Amniotic stem cell (primary cell): ENCODE measurements at places on chromosomes 16 and 17.

DNA sequence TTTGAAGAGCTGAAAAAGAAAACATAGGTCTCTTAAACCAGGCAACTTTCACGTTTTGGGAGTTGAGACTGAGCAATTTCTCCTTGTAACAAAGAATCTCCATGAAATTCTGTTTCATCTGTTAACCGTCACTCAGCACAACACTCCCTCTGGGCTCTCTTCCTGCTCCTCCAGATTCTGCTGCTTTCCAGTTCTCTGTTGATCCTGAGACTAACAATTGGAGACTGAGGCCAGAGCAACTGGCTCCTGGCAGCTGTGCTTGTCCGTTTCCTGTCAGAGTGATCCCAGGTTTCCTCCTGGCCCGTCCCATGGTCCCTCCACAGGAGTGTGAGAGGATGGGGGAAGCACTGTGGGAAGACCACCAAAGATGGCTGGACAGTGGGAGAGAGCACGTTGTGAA, 32.5 kb downstream of the IST1 start:
- DNase-seq, result no peak

- no peak for DNase-seq
These were observed 430.4 kb upstream of the CDH5 start for GRCh38 chr16:65936096-65936495.

DNA sequence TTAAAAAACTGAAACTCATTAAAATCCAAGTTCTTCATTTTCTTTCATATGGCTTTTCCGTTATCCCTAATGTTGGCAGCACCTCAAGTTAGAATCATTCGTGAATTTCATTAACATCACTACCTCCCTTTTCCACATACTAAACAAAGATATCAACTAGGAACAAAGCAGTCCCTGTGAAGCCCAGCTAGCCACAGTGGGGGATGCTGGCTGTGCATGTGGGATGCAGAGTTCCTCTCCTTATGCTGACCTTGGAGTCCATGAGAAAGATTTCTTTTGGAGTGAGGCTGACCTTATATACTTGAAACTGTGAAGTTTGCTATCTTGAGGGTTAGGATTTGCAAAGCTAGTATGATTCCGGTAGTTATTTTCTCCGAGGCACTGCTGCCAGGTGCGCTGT, 117.6 kb downstream of the TANGO6 start:
- DNase-seq, result no peak

GRCh38 chr17:6135236-6135635, 65.1 kb downstream of the WSCD1 start:
- no peak for DNase-seq

GRCh38 chr17:50762177-50762576, 5.1 kb downstream of the ANKRD40CL start:
- no peak for DNase-seq

DNA sequence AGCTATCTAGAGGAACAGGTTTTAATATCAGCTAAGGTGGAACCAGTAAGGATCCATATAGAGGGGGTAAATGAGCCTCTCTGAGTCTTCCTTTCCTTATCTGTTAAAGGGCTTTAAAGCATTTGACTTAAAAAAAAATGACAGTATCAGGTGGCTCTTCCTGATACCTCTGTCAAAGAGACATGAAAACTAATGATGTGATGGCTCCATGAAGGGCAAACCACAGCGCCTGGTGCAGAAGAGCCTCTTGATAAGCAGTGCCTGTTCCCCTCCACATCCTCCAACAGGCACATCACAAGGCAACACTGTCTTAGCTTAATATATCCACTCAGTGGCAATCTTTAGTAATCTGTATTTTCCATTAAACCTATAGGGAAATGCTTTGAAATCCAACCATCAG, 68.9 kb downstream of the USP31 start:
- no peak for DNase-seq
